ENCODE measurements at places on chromosomes 6 and 20.

DNA sequence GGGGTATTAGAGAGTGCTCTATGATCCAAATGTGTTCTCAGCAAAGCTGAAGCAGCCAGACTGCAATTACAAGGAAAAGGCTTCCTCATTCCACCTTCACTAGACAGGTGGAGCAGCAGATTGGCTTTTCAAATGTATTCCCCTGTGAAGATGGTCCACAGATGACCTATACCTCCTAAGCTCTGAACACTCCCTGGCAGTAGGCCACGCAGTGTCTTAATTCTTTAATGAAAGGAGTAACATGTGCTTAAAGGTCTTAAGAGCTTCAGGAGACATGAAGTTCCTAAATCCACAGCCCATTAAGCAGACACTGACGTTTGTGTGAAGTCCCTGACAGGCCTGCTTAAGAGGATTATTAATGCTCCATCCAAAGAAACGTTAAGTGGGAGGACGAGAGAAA, 138.9 kb upstream of the NUP153 start:
- DNase-seq = no peak

DNA sequence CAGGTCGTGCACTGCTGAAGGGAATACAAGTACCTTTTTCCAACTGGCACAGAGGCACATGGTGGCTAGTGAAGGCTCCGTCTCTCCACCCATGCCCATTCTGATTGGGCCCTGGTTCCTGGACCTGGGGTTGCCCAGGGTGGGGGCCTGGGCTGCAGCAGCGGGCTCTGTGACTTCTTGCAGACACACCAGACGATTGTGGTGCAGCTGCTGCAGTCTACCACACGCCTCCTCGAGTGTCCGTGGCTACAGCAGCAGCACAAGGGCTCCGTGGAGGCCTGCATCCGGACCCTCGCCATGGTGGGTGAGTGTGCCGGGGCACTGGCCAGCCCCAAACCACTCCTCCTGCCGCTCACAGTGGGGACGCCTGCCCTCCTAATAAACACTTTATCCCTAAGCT, 29.2 kb downstream of the UQCC2 start:
- no peak for DNase-seq

- no peak for DNase-seq
Measured at GRCh38 chr6:31690231-31691077, 9.6 kb upstream of the LY6G5C start.

DNA sequence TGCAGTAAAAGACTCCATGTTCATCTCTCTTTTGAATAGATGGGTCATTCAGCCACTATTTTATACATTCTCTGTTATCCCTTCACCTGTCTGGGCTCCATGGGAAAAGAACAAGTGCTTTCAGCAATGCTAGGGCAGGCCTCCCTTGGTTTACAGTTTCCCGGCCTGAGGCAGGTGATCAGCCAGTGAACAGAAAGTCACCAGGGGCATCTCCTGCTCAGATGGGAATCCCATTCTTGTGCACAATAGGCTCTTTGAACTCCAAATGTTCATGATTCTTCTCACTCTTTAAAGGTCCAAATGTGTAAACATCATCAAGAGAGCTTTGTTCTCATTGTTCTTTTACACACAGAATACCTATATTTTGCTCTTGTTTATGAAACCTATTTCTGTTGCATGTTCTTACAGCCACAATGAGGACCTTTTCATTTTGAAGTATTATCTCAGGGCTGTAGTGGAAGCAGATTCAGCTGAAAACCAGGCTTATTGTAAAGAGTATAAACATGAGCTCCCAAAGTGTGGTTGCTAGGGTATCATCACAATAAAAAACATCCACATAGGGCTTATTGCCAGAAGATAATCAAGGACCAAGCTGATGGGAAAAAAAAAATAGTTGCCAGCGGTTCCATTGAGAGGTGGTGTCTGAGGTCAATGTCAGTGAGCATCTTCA, 267.1 kb upstream of the SGK1 start:
- no peak for DNase-seq

GRCh38 chr6:4210629-4211419, 75.4 kb upstream of the ECI2 start:
- DNase-seq = no peak

- no peak for DNase-seq
Measured at GRCh38 chr6:54285595-54285994, 22.6 kb upstream of the TINAG start.

- DNase-seq = no peak
Measured at GRCh38 chr6:135163440-135163738, 17.7 kb upstream of the MYB start.

DNA sequence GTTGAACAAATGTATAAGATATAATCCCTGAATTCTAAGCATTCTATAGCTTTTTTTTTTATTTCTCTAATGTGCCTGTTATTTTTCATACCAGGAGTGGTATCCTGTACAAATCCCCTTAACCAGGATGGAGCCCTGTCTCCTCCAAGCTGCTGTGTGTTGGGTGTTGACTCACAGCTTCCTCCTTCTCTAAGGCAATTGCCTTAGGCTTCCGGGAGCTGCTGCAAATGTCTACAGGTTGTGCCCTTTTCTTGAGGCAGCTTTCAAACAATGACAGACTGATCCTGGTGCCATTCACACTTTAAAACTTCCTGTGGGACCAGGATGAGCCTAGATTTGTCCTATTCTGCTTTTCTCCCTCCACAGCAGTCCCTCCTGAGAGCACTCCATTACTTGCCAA, 173.2 kb downstream of the BTBD3 start:
- DNase-seq = no peak

DNA sequence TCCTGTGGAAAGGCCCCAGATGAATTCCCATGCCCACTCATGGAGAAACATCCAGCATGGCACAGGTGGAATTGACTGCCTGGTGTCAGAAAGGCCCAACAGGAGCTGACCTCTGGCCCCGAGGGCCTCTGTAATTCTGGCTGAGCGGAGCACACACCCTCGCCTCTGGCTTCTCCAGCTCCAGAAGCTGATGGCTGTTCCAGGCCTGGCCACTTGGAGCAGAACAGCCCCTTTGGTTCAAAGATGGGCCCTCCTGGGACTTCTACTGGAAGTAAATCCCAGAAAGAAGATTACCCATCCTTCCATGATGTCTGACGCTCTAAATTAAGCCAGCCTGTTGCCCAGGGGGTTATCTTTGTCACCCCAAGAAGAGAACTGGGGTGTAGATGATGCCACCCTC, 275.1 kb upstream of the CDH4 start:
- no peak for DNase-seq

DNA sequence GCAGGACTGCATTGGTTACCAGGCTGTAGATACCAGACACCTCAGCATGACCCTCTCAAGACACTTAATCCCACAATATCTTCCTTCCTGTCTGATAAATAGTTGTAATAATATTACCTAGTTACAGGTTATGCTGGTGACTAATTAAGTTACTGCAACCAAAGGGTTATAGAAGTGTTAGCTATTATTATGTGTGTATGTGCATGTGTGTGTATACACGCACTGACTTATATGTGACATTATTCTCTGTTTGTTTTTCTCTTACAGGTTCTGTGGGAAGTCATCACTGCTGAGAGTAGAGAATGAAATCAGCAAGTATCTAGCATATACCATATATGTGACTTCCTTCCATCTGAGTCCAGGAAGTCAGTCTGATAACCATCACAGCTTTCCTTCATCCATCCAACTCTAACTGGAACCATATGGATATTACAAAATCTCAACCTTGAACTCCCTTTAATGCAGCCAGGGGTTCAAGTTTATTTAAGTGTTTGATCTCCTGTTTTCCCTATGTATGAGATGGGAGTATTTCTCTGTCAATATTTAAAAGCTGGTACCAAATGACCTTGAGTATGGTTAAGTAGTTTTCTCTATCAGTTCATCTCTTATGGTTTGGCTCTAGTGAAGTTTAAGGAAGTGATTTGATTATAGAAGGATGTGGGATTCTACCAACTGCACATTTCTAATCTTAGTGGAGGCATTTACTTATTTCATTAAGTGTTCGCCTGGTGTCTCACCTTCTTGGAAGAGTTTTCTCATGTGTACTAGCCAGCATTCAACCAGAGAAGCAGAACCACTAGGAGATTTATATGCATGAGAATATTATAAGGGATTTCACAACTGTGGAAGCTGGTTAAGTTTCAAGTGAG, 313.2 kb downstream of the HIVEP2 start:
- DNase-seq = no peak

- no peak for DNase-seq
Measured at GRCh38 chr6:32609391-32609730, 19.7 kb upstream of the HLA-DRB1 start.

DNA sequence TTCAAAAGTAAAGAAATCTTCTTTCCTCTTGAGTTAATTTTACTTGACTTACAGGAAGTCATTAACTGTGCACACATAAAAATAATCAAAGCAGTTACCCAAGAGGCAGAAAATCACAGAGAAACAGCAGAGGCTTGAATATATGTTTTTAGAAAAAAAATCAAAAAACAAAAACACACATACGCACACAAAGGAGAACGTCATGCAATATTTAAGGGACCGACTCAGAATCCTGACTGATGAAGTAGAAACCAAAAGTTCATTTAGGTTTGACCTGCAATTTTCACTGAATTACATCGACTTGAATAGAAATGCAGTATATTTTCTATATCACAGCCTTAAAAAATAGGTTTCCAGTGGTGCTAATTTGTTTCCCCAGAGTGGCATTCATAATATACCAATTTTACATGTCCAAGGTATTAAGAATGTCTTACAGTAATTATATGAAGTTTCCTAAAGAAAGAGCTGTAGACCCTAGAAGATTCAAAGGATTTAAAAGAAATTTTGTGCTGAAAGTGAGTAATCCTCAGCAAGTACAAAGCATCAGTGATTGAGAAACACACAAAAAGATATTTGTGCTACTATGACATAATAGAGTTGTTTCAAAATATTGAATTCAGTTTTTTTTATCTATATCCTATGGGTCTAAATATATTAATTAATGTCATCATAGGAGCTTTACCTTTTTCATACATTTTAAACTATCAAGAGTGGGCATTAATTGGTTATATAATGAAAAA, 358.5 kb upstream of the RUNX2 start:
- DNase-seq = no peak

GRCh38 chr6:88662163-88662580, 301.2 kb downstream of the RNGTT start:
- no peak for DNase-seq

- no peak for DNase-seq
Measured at GRCh38 chr6:150269130-150269856, 99.5 kb upstream of the IYD start.

- no peak for DNase-seq
Measured at GRCh38 chr6:13447949-13448724, 39.3 kb downstream of the GFOD1 start.

GRCh38 chr6:18326980-18327379, 60.2 kb upstream of the RNF144B start:
- DNase-seq = no peak

GRCh38 chr6:122130026-122130348, 269.5 kb upstream of the HSF2 start:
- no peak for DNase-seq

DNA sequence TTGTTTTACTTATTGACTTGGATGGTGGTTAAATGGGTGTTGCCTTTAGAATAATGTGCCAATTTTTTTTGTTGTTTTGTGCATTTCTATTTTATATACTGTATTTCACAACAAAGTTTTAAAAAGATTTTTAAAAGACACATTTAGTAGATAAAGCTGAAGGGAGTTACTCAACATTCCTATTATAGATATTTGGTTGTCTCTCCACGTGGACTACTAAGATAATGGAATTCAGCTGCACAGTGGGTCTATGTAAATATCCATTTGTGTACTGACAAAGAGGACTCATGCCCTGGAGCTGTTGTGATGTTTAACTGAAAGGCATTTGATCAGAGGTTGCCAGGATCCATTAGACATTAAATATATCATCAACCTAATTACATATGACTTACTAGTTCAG, 23.2 kb upstream of the FAM135A start:
- no peak for DNase-seq

DNA sequence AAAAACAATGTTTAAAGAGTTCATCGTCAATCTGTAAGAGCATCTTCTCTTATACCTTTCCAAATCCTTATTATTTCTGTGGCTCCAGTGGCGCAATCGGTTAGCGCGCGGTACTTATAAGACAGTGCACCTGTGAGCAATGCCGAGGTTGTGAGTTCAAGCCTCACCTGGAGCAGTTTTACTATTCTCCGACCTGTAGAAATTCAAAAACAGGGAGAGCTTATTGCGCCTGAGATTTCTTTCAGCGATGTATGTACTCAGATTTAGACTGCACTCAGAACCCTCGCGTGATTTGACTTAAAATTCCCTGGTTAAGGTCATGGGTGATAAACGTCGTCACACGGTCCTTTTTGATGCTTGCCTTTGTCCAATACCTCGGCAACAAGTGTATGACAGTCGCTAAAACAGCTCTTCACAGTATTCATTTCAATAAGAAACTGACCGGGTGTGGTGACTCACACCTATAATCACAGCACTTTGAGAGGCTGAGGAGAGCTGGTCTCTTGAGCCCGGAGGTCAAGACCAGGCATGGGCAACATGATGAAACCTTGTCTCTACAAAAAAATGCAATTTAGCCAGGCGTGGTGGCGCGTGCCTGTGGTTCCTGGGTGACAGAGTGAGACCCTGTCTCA, 11.9 kb downstream of the GPX5 start:
- no peak for DNase-seq

DNA sequence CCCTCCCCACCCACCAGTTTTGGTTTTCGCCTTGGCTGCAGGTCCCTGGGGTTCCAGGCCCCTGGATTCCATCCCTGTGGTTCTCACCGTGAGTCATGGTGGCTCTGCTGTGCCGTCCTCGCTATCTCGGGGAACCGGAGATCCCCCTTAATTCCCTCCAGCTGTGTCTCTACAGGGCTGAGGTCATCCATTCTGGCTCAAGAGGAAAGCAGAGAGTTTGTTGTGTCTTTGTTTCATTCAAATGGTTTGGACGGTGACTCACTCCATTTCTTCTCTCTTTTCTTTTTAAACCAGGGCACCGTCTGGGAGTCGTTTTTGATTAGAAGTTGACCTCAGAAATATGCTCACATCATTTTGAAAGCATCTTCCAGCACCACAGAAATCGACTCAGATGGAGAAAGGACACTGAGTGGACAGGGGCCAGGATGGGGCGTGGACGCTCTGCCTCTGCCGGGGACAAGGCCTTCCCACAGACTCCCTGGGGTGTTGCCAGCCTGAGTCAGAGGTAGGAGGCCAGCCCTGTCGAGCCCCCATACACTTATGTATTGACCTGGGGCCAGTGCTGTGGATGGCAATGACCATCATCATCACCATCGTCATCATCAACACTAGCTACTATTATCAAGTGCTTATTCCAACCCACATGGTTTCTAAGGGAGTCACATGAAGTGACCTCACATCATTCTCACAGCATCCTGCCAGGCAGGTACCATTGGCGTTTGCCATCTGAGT, 176.2 kb downstream of the NFATC2 start:
- no peak for DNase-seq

- DNase-seq = no peak
Measured at GRCh38 chr6:1039746-1040145, 272.2 kb upstream of the FOXQ1 start.

- DNase-seq = no peak
Measured at GRCh38 chr20:23049201-23050075, at the start of gene THBD. Gene THBD (minus strand): TSS chr20:23049672. CDS start chr20:23049504, 168 bp downstream.

- no peak for DNase-seq
Measured at GRCh38 chr6:125974214-125974866, 12.0 kb upstream of the TRMT11 start.

- DNase-seq = peak; percentile 6
Measured at GRCh38 chr6:54335871-54336270, 27.6 kb downstream of the TINAG start.
